Transverse colon (tissue), 4 donors: ENCODE measurements at places on chromosomes 4 and X.

DNA sequence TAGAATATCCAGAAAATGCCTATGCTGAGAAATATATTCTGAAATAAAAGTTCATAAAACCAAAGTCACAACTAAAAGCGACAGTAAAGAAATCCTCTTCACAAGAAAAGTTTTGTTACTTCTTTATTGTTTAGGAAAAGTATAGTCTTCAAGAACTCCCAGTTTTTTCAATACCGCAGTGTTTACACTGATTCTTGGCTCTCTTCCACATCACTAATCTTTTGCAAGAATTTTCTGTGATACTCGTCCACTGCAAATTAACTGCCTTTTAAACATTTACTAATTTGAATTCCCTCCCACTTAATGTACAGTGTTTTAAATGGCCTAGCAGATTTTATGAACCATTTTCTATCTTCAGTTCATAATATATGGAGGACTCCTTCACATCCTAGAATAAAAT lies 65.1 kb downstream of the HPGDS start:
- no peak for DNase-seq

GRCh38 chr4:15501941-15502340 lies 32.3 kb downstream of the CC2D2A start:
- DNase-seq: no peak

DNA sequence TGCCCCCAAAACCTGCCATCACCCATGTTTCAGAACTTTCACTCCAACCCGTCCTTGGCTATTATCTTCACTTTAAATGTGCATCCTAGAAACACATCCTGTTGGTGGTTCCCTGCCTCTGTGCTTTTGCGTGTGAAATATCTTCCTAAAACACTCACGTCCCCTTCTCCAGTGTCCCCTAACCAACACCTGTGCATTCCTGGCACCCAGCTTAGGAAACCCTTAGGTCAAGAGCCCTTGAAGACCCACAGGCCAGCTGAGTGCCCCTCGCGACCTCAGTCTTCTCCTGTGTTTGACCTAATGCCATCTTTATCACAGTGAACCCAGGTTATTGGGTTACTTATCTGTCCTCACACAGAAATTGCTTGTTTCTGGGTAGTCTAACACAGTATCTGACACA lies 117.6 kb downstream of the STK32B start:
- DNase-seq: no peak

DNA sequence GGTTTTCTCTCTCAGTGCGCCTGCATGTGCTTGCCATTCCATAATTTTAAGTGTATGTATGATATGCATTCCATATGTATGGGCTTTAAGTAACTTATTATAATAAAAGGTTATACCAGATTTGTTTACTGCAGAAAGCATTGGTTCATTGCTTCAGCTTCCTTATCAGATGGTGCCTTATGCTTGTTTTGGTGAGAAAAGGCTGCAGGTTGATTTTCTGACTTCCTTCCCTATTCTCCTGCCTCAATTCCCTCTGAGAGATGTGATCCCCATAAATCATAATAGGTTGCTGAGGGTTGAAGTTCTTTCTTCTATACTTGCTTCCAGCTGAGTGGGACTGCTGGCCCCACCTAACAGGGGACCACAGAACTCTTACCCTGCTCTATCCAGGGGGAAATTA lies 10.3 kb upstream of the CEP135 start:
- no peak for DNase-seq
